ENCODE measurements at places on chromosomes 13 and 19.

DNA sequence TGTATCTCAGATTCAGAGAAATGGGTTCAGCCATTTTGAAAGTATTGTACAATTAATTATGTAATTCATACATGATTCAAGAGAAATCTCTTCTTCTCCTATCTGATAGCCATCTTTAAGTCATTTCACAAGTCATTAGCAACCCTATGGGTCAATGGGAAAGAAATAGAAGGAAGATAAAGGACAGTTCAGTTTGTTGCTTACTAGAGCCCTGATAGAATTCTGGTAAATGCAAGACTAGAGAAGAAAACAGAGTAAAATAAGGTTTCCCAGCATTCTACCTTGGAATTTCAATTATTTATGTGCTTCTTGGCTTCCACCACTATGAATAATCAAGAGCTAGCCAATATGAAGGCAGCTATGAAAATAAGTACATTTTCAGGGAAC, 117.7 kb downstream of the LHFPL6 start:
- DNase-seq = no peak

DNA sequence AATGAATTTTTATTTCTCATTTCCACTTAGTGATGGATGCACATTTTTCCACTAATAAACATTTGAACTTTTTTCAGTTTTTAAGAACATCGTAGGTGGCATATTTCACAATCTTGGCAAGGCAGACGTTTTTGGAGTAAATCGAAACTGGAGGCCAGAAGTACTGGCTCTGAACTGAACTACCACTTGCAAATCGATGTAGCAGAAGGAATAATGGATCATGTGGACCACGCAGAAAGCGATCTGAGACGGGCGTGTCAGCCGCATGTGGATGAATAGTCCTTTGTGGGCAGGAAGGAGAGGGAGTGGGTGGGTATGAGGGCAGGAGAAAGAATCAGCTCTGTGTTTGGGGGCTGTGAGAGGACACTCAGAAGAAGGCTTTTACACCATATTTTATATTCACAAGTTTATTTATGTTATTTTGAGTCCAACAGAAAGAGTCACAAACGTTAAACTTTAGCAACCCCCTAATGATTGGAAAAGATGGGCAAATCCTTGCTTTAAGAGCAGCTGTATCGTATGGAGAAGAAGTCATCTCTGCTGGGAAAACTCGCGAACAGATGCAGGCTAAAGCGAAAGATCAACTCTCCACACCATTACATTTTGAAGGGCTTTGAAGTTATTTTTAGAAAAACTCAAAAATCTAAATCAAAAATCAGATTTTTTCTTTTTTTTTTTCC, 90.5 kb downstream of the COL4A2 start:
- no peak for DNase-seq

- DNase-seq = no peak
Measured at GRCh38 chr13:86510792-86511191, 711.6 kb upstream of the SLITRK6 start.

- no peak for DNase-seq
Measured at GRCh38 chr13:111973605-111974340, 93.2 kb upstream of the SOX1 start.

GRCh38 chr19:10603084-10603872, 16.2 kb upstream of the AP1M2 start:
- peak; percentile 89 for DNase-seq

- no peak for DNase-seq
Measured at GRCh38 chr19:10135551-10136334, 16.0 kb upstream of the EIF3G start.

Measured in CD4-positive, alpha-beta T cell treated with Interleukin-6 for 4 hours (primary cell).